PC-9 (cell line): ENCODE measurements at places on chromosomes 5 and 9. TPM values are rescaled to one million over a fixed set of nuclear protein-coding genes. Genes with fewer than 3 reads are reported as not detected.

The CDC25C gene
- total RNA-seq: 36.2 and 39.5 TPM in 2 replicates

The NSUN2 gene
- total RNA-seq: 148 and 155 TPM in 2 replicates

The MAP1B gene
- 159 and 163 TPM in 2 replicates for total RNA-seq

The NOXA1 gene
- 10.5 and 22.8 TPM in 2 replicates for total RNA-seq

The NTRK2 gene
- total RNA-seq: not detected in 2 replicates

DNA sequence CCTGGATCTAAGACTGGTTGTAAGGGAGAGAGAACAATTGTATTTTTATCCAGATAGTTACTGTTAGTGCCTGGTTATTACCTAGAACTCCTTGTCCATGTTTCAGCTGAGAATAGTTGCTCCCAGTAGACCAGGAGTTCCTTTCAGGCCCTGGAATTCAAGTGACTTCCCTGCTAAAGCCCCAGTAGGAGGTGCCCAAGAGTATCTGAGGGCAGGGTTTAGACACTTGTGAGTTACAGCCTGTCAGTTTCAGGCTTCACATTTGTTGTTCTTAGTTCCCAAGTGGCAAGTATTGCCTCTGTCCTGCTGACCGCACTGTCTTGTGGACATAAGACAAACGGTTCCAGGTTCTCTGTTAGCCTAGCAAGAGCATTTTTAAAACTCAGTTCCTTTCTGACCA is 743.9 kb upstream of the SEMA6A start:
- no peaks in the 10 kb centered on the region for H3K27me3 ChIP-seq
- no peak for DNase-seq
- no peak overlapping the region for H3K4me3 ChIP-seq
- no peaks in the 10 kb centered on the region for H3K4me1 ChIP-seq

GRCh38 chr9:127506814-127507750 is 55.8 kb downstream of the LRSAM1 start:
- DNase-seq: no peak
- H3K27me3 ChIP-seq: no peaks in the 10 kb centered on the region
- H3K27ac ChIP-seq: no peak overlapping the region
- peaks cover 12% of the 10 kb centered on the region; the same call in 1 of the 2 replicates for H3K36me3 ChIP-seq
- no peaks in the 10 kb centered on the region for H3K4me1 ChIP-seq
- no peak overlapping the region for H3K4me3 ChIP-seq

- no peaks in the 10 kb centered on the region for H3K4me1 ChIP-seq
- no peaks in the 10 kb centered on the region for H3K36me3 ChIP-seq
- H3K27ac ChIP-seq: no peak overlapping the region
- no peak for DNase-seq
- H3K27me3 ChIP-seq: no peaks in the 10 kb centered on the region
Measured at GRCh38 chr5:104199771-104200170, 637.2 kb upstream of the NUDT12 start.

DNA sequence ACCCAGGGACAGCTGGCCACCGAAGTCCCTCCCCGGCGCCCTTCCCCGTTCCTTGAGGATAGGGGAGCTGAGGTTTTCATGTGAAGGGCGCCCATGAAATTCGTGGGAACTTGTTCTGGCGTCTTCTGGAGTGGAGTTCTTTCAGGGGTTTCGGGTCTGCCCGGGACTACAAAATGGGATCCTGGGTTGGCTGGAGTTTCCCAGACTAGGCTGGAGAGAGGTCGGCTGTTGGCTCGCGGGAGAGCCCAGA is 3.6 kb upstream of the RGMB start:
- DNase-seq: no peak
- no peaks in the 10 kb centered on the region for H3K27me3 ChIP-seq
- peak overlapping the region; percentile 34 for H3K27ac ChIP-seq
- H3K4me3 ChIP-seq: peak overlapping the region; percentile 66
